ENCODE measurements at places on chromosomes 4 and X. TPM values are rescaled to one million over a fixed set of nuclear protein-coding genes. Genes with fewer than 3 reads are reported as not detected.

The DGKK gene
- total RNA-seq, result 0.49 TPM

The SUPT20HL2 gene
- total RNA-seq, result not detected

The ARHGEF6 gene
- total RNA-seq, result 16.2 TPM

The L1CAM gene
- total RNA-seq, result 9.6 TPM

The CCNA2 gene
- total RNA-seq, result 5.4 TPM

The PLCXD1 gene
- 14.0 TPM for total RNA-seq

The TLR6 gene
- total RNA-seq, result 8.3 TPM

The NDP gene
- total RNA-seq, result 3.7 TPM

The PPBP gene
- total RNA-seq, result not detected

The SRPK3 gene
- 0.25 TPM for total RNA-seq

The NUP62CL gene
- 10.6 TPM for total RNA-seq

The GLRB gene
- total RNA-seq, result 2.9 TPM

The GUCY1A1 gene
- 21.6 TPM for total RNA-seq

The SRP72 gene
- 57.5 TPM for total RNA-seq

The C1QTNF7 gene
- 12.0 TPM for total RNA-seq

The ARMCX1 gene
- total RNA-seq, result 28.5 TPM

The ACOT9 gene
- 39.0 TPM for total RNA-seq

The GPAT3 gene
- 5.2 TPM for total RNA-seq

The APEX2 gene
- total RNA-seq, result 14.2 TPM

DNA sequence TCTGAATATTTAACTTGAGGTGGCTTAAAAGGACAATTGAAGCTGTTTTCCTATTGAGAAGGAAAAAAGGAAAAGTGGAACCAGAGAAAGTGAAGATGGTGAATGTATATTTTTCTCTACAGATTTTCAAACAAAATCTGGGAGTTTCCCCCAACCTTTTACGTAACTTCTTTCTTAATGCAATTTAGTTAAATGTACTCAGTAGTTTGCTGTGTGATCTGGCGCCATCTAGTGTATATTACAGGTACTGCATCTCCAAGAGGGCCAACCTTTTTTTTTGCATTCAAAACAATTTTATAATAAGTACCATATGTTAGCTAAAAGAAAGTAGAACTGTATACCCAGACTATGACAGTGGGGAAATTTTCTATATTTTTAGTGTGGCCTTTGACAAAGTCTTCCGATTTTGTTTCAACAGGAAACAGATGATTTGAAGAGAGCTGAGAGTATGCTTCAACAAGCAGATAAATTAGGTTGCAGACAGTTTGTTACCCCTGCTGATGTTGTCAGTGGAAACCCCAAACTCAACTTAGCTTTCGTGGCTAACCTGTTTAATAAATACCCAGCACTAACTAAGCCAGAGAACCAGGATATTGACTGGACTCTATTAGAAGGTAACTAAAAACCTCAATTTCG lies 82.0 kb downstream of the PLS3 start:
- DNase-seq, result no peak

DNA sequence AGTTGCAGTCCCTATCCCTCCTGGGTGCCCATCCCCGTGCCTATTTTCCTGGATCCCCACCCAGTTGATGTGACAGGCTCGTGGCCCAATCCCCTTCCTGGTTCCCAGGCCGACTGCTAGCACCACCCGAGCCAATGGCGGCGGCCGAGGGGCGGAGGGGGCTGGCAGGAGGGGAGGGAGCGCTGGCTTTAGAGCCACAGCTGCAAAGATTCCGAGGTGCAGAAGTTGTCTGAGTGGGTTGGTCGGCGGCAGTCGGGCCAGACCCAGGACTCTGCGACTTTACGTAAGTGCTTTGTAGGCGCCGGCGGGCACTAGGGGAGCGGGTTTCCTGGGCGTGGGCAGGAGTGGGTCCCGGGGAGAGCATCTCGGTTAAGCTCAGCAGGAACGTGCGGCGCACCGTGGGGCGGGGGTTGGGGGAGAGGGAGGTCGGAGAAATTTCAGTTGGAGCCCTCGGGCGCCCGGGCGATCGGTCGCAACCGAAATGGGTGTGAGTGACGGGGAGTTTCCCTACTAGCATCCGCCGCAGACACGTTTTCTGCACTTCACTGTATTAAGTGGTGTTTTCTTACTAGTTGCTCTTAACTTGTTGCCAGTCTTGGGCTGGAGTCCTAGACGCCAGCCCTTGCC lies at the start of gene PLS3:
PLS3 (plus strand) TSS at position 197 of the 627 bp plus-strand sequence. CDS start 49,077 bp downstream, outside the sequence.
- DNase-seq, result no peak

DNA sequence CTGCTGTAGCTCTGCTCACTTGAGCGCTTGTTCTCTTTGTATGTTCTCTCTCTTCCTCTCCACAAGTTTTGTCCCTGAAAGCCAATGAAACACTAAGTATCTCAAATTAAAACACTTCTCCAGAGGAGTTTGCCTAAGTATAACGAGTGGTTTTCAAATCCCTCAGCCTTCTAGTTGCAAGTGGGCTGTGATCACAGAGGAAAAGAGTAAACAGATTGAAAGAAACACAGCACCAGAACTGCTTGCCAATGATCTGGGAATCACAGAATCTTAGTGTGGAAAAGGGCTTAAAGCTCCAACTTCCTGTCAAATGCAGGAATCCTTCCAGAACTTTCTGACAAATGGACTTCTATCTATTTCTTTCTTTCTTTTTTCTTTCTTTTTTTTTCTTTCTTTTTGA lies 4.8 kb upstream of the PRSS12 start:
- no peak for DNase-seq

DNA sequence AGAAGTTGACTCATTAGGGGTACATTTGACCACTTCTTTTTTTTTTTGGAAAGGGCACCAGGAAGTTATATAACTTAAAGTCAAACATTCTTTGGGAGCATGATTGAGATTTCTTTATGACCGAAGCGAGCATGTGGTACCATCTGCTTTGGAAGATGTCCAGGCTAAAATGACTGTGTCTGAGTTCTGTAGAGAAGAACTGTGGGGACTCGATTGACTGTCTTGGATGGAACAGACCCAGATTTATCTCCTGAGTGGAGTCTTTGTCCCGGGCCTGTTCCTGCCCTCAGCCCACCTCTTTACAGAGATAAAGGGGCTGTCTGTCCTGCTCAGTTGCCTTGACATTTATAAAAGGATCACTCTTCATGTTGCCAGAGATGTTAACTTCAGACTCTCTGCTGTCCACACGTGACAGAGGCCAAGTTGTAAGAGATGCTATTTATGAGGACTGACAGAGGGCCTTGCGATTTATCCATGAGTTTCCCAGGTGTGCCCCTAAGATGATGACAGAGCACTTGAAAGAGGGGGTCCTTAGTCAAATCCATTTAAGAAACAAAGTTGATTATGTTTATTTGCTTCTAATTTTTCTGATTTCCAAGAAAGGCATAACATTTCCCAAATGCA lies 16.8 kb downstream of the SMIM20 start:
- DNase-seq, result no peak

GRCh38 chr4:7001271-7001670 lies 41.9 kb upstream of the TADA2B start:
- DNase-seq, result no peak

GRCh38 chr4:48275686-48276085 lies 6.0 kb upstream of the TEC start:
- no peak for DNase-seq

- DNase-seq, result no peak
These were observed 531 bp downstream of the RUFY3 start for GRCh38 chr4:70722199-70722791.

- DNase-seq, result no peak
These were observed 442.9 kb upstream of the RASGEF1B start for GRCh38 chr4:81914623-81915022.

GRCh38 chr4:7652451-7652881 lies 217.7 kb upstream of the PSAPL1 start:
- DNase-seq, result no peak

GRCh38 chrX:68696267-68696990 lies 49.0 kb downstream of the STARD8 start:
- DNase-seq, result no peak

DNA sequence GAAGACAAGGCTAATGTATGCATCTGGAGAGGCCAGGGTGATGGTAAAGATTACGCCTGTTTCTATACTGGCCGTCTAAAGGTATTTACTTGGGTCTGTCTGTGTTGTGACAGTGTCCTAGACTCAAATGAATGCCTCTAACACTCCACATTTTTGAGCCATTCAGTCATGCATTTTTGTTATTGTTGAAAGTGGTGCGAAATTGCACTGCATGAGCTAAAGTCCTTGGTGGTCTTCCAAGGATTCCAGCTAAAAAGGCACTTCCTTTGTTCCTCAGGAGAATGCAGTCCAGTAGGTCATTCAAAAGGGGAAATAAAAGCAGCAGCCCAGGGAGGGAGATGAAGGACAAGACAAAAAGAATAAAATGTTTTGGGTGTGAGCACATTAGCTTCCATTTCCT lies 3.0 kb downstream of the GPC4 start:
- no peak for DNase-seq

GRCh38 chrX:10892621-10893225 lies 218.4 kb upstream of the HCCS start:
- DNase-seq, result no peak

DNA sequence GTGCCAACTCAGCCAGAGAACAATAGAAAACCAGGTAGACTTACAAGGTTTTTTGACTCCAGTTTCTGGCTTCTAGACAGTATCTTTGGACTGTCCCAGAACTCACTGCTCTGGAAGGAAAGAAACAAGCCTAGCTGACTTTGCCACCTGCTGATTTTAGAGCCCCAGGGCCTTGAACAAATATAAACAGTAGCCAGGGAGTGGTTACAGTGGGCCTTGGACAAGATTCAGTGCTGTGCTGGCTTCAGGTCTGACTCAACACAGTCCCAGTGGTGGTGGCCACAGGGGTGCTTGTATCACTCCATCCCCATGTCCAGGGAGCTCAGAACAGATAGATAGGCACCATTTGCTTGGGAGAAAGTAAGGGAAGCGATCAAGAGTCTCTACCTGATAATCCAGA lies 694.1 kb upstream of the ADGRL3 start:
- DNase-seq, result no peak

- DNase-seq, result no peak
These were observed at the start of gene C4orf51 for GRCh38 chr4:145679991-145680455. Gene C4orf51 (plus strand): TSS chr4:145680146. CDS start chr4:145680204, 58 bp downstream.

DNA sequence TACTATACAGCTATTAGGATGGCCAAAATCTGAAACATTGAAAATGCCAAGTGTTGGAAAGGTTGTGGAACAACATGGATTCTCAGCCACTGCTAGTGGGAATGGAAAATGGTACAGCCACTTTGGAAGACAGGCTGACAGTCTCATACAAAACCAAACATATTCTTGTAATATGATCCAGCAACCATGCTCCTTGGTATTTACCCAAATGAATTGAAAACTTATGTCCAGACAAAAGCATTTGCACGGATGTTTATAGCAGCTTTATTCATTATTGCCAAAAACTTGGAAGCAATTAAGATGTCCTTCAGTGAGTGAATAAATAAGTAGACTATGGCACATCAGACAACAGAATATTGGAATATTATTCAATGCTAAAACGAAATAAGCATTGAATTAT lies 105.8 kb upstream of the DCLK2 start:
- DNase-seq, result no peak

DNA sequence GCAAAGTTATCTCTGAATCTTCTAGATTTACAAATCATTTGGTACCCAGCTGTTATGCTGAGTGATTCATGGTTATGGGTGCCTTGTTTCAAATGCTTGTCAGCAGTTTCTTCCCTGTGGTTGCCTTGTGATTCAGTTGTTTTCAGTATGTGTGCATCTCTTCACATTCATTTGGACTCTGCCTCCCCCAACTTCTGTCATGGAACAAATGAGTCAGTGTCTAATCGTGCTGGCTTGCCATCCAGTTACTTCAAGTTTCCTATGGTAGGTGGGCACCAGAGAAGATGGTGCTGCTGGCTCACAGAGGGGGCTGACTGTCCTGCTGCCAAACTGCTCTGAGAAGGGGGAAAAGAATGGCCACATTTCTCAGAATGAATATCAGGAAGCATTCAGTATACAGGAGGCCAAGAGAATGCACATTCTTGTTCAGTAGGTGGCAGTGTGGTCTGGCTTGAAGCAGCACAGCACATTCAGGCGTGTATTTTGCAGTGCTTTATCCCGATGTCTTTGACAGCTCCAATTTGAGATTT lies 260.9 kb downstream of the GLUD2 start:
- no peak for DNase-seq

DNA sequence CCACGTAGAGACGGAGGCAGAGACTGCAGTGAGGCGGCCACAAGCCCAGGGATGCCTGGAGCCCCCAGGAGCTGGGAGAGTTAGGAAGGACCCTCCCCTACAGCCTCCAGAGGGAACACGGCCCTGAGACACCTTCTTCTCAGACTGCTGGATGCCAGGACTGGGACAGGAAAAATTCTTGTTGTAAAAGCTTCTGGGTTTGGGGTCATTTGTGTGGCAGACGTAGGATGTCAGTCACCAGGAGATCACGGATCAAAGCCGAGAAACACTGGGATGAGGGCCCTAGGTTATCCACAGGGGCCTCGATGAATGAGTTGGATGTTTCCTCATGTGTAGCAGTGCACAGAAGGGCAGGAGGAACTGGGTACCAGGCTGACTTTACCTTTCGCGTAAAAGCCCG lies 163.7 kb downstream of the SHOX start:
- DNase-seq, result peak; percentile 60

GRCh38 chr4:22881411-22881810 lies 188.7 kb downstream of the GBA3 start:
- no peak for DNase-seq

GRCh38 chr4:138010639-138011038 lies 231.5 kb downstream of the SLC7A11 start:
- no peak for DNase-seq

GRCh38 chr4:8080754-8081065 lies 77.9 kb downstream of the ABLIM2 start:
- no peak for DNase-seq

- no peak for DNase-seq
These were observed 526.6 kb downstream of the PACRGL start for GRCh38 chr4:21226637-21227538.

DNA sequence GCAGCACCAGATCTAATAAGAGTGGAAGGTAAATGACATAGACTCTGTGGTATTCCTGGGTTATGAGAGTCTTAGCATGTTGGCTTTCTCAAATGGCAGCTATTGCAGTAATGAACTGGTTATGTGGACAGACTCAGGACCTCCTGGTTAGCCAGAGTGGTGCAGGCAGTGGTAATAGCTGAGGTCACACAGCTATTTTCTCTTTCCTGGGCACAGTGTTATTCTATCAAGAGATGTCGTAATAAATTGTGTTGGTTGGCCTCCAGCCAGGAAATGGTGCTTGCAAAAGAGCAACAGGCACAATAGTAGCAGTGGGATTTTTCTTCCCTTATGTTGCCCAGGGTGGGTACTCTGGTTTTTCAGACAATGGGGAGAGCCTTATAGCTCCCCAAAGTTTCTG lies 279.2 kb upstream of the FGF16 start:
- no peak for DNase-seq

- no peak for DNase-seq
These were observed 208.7 kb downstream of the SOWAHB start for GRCh38 chr4:76689145-76689817.

All from vagina (tissue), 2 donors.